ENCODE measurements at places on chromosomes 2 and 18. TPM values are rescaled to one million over a fixed set of nuclear protein-coding genes. Genes with fewer than 3 reads are reported as not detected.

DNA sequence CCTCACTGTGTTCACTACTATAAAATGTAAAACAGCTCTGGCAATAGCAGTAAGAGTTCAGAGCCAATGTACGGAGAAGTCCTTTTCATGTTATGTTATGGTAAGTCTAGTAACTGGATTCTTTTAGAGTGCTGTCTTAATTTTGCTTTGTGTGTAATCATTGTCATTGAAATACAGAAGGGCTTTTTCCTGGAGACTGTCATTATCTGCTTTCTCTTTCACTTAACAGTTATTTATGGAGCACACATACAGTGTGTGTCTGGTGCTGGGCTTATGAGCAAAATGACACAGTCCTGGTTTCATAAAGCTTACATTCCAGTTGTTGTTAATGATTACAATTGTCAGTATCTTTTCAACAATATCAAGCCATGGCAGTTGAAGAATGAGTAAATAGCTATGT lies 95.5 kb downstream of the CCDC102B start:
- DNase-seq, result no peak

DNA sequence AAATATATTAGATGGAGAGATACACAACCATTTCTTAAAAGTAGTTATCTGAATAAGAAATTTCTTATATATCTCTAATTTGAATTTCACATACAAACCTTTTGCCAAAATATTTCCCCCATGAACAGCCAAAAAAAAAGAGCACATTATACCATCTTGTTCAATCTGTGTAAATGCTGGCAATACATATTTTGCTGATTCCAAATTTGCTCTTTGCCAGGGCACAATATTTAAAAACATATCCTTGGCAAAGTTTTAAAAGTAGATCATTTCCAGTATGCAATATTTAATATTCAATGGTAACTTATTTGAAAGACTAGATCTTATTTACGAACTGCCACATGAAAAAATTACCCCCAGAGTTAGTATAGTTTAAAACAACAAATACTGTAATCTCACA lies 204.2 kb downstream of the CBLN2 start:
- DNase-seq, result no peak

- no peak for DNase-seq
These were observed 10.4 kb upstream of the ST8SIA5 start for GRCh38 chr18:46767217-46767616.

DNA sequence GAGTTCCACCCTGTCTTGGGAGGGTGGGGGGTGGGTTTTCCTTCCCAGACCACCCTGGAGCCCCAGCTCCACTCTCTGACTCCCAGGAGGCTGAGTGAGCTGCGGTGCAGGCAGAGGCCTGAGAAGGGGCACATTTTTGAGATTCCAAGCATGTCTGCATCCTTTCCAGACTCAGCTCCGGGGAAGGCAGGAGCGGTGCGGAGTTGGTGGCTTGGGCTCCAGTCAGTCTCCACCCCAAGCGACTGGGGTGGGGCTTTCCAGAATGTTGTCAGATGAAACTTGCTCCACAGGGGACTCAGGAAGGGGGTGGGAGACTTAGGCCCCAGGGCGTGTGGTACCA lies 44.2 kb upstream of the HS6ST1 start:
- no peak for DNase-seq

GRCh38 chr2:143230506-143231253 lies 101.5 kb downstream of the ARHGAP15 start:
- DNase-seq, result no peak

DNA sequence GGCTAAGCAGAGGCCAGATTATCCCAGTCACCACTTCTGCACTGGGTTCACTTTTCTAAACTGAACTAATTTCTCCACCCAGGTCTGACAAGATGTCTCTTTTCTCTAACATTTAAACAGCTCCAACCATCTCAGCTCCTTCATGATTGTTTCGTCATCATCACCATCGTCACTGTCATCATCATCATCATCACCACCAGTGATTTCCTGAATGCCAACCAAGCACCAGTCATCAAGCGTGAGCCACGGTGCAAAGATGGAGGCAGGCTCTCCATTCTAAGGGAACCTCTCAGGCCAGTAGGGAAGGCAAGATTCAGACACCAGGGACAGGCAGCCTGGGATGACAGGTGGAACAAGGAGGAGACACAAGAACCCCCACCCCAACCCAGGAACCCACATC lies 25.5 kb upstream of the TMBIM1 start:
- DNase-seq, result no peak

GRCh38 chr2:59297816-59298215 lies 1056.7 kb upstream of the FANCL start:
- no peak for DNase-seq

- DNase-seq, result no peak
These were observed 323.5 kb downstream of the AFF3 start for GRCh38 chr2:99818842-99819241.

DNA sequence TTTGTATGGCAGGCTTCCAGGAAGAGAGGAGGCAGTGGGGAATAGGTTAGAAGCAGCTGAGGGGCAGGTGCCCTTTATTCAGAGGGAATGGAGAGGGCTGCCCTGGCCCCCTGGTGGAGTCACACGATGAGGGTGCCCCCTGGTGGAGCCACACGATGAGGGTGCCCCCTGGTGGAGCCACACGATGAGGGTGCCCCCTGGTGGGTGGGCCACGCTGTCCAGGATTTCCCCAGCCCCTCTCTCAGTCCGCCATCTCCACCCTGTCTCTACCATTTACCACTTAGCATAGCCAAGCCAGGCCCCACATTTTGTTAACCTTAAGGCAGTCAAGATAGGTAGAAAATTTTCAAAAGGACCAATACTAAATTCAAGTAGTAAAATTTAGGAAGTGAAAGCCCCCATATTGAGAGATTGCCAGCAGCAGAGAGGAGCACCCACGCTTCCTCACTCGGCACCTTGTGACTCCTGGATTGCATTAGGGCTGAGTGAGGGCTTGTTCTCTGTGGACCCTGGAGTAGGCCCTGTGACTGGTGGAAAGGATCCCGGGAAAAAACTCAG lies 10.4 kb upstream of the FAM228A start:
- peak; percentile 70 for DNase-seq

GRCh38 chr18:28175150-28175929 lies 1.6 kb downstream of the CDH2 start:
- DNase-seq, result no peak

- DNase-seq, result no peak
These were observed 138.3 kb upstream of the STK17B start for GRCh38 chr2:196309691-196310090.

GRCh38 chr18:45004546-45005080 lies 323.9 kb downstream of the SETBP1 start:
- no peak for DNase-seq

GRCh38 chr2:202060218-202060617 lies 12.8 kb upstream of the KIAA2012 start:
- DNase-seq, result no peak

- DNase-seq, result no peak
These were observed 58.8 kb upstream of the NOL4 start for GRCh38 chr18:34283506-34283905.

DNA sequence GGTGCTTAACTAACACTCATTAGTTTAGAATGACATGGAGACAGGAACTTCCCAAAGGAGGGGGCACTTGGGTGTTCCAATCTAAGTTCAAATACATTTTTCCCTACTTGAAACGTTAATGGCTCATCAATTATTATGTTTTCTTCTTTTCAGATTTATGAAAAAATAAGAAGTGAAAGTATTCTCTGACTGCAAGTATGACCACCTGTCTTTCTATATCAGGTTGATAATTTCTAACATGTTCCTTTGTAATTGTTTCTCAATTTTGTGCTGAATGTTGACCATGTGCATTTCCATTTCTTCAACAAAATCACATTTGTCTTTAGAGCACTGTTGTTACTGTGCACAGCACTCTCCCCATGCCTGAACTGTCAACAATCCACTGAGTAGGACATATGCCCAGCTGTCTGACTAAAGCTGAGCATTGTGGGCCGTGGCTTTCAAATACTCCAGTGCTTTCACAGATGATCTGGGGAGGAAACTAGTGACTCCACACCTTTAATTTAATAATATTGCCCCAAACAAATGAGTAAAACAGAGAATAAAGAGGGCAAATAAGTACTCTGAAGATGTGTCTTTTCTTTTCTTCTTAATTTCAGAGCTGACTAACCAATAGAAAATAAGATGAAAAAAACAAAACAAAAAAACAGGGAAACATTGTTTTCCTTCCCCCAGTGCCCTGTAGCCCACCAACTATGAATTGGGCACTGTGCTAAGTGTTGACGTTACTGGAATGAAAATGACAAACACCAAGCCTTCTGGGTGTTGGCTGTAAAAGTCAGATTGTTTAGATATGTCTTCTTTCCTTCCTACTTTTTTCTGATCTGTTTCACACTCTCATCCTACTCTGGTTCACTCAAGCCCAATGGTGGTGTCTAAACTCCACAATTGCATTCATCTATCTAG lies 16.0 kb downstream of the LANCL1 start:
- DNase-seq, result no peak

- DNase-seq, result no peak
These were observed 1.2 kb upstream of the SGPP2 start for GRCh38 chr2:222423186-222423585.

- no peak for DNase-seq
These were observed 3.5 kb upstream of the TUBB6 start for GRCh38 chr18:12304351-12305210.

GRCh38 chr2:47239119-47239969 lies 84.2 kb upstream of the STPG4 start:
- DNase-seq, result no peak

DNA sequence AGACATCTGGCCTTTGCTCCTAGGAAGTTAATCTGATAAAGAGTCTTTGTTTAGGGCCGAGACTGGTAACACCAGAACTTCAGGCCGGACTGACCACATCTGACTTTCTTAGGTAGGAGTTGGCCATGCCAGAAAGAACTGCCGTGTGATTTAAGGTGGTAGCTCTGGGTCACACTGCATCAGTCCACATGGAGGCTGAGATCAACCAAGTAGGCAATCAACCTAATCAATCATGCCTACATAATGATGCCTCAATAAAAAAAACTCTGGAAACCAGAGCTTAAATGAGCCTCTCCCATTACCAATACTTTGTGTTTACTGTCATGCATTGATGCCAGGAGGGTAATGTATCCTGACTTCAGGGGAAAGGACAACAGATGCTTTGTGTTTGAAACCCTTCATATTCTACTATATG lies 44.1 kb upstream of the ORC2 start:
- DNase-seq, result no peak

DNA sequence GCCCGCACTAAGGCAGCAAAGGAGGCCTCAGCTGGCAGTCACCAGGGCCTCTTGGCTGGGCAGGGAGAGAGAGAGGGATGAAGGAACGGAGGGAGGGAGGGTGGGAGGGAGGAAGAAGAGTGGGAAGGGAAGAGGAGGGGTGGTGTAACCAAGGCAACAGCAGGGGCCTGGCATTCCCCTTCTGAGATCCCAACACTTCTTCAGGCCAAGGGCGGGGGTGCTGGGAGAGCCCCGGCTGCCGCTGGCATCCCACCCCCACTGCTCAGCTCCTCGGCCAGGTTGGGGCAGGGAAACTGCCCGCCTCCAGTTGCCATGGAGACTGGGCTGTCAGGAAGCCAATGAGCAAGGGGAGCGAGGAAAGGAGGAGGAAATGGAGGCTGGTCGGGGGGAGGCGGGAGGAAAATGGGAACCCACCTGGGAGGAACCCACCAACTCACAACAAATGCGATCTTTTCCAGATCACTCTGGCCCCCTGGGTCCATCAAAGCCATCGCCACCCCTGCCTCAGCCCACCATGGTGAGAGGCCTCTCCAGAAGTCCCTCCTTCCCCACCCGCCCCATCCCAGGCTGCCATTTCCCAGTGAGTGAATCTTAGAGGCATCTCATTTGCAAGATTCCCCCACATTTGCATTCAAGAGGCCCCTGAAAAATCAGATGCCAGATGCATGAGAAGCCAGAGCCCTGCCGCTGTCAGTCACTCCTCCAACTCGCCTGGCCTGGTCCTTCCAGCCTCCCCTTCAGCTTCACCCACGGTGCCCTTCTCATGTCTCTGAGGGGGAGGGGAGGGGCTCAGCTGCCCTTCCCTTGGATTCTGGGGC lies 12.4 kb downstream of the SH2D6 start:
- DNase-seq, result no peak

GRCh38 chr18:56431551-56431950 lies 206.8 kb downstream of the TXNL1 start:
- no peak for DNase-seq

- no peak for DNase-seq
These were observed 161.5 kb downstream of the TGIF1 start for GRCh38 chr18:3611313-3612090.

DNA sequence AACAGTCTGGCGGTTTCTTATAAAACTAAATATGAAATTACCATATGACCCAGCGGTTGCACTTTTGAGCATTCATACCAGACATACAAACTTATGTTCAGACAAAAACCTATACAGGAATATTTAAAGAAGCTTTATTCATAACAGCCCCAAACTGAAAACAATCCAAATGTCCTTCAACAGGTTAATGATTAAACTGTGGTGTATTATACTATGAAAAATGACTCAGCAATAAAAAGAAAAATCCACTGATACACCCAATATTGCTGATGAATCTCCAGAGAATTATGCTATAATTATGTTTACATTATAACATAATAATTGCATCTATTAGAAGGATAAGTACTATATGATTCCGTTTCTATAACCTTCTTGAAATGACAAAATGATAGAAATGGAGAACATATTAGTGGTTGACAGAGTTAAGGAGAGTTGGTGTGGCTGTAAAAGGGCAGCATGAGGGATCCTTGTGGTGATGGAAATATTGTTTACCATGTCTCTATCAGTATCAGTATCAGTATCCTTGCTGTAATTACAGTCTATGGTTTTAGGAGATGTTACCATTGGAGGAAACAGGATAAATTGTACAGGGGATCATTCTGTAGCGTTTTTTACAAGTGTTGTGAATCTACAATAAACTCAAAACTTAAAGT lies 127.1 kb downstream of the DSC3 start:
- no peak for DNase-seq

GRCh38 chr2:3610415-3610814 lies 15.5 kb downstream of the COLEC11 start:
- DNase-seq, result no peak

DNA sequence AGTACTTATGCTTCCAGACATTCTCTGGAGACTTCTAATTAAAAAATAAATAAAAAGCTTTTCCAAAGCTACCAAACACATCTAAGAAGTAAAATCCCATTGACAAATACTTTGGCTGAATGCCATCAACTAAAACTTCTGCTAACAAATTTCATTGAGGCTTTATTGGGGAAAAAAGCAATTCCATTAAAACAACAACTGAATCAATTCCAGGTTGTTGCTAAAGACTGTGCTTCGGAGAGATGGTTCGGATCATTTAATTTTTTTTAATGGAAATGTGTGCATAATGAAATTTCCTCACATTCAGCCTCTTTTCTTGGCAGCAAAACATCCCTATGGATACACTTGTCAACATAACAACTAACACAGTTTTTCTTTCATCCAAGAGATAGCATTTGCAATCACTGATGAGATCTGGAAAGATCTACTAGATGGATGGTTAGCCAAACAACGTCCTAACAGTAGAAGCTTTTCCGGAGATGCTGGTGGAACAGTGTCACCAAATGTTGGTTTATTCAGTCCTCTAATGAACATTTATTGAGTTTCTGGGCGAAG lies 446.1 kb upstream of the FAM98A start:
- DNase-seq, result no peak

Gene PLCD4
- total RNA-seq, result 0.49 TPM

Gene RUFY4
- total RNA-seq, result 0.88 TPM

Gene ABCB6
- total RNA-seq, result 32.3 TPM

Gene RNF152
- total RNA-seq, result 0.16 TPM

Gene APCDD1
- total RNA-seq, result not detected

Gene MOCOS
- total RNA-seq, result 0.13 TPM

Gene EMILIN1
- 0.63 TPM for total RNA-seq

Gene LDAH
- total RNA-seq, result 29.3 TPM

Gene CDH7
- not detected for total RNA-seq

Gene RFTN2
- not detected for total RNA-seq

Gene PRSS56
- total RNA-seq, result not detected

Gene ICOS
- total RNA-seq, result 55.0 TPM

All from activated CD8-positive, alpha-beta T cell treated with anti-CD3 and anti-CD28 coated beads for 36 hours (primary cell).